Astrocyte of the hippocampus (primary cell): ENCODE measurements at places on chromosomes 7 and 10.

DNA sequence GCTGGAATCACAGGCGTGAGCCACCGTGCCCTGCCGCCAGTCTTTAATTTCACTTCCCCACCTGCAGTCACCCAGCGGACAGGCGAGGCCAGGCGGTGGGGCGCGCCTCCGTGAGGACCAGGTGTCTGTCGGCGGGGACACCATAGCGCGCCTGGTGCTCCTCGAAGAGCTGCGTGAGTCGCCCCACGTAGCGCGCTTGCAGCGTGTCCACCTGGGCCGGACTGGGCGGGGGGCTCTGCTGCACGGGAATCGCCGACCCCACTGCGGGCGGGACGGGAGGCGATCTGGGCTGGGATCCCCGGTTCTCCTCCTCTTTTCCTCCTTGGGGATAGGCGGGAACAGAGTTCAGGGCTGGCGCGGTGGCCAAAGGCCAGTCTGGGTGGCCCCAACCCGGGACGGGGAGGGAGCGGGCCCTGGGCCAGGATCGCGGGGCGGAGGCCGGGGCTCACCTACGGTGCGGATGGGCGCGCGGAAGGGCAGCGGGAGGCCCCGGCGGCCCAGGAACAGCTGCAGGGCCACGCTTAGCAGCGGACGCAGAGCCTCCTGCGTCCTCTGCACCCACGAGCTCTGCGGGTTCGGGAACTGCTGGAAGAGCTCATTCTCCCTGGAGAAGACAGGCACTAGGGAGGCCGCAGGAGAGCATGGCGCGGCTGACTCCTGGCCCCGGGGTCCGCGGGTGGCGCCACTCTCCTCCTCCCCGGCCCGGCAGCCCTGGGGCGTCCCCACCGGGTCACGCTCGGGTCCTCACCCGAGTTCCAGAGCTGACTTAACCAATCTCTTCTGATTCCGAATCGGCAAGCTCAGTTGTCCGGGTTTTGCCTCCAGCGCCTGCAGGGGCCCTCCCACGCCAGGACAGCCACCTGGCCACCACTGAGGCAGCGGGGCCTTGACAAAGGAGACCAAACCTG, 1.1 kb upstream of the MOGAT3 start:
- DNase-seq: peak; percentile 23

- DNase-seq: peak; percentile 4
Observed at GRCh38 chr7:3558400-3558799, 257.3 kb downstream of the SDK1 start.

DNA sequence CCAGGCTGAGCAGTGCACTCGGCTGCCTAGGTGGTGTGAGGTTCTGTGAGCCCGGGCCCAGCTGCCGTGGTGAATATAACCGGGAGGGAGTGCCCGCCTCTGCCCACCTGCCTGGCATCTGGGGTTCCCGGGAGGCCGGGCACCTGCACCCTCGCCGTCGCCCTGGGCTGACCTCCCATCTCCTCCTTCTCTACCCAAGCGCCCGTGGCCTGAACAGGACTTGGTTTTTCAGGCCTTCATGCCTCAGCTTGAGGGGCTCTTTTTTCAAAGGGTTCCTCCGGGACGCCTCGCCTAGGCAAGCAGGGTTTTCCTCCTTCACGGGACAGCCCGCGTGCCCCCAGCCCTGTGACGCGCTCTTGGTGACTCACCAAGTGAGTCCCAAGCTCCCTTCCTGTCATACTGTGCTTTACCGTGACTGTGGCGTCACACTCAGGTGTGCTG, 9.9 kb downstream of the INPP5A start:
- no peak for DNase-seq

GRCh38 chr10:104334965-104335650, 3.2 kb downstream of the ITPRIP start:
- DNase-seq: peak; percentile 11

GRCh38 chr7:83701736-83702135, 52.8 kb upstream of the SEMA3E start:
- DNase-seq: no peak

GRCh38 chr10:79391231-79392019, 44.2 kb downstream of the PPIF start:
- DNase-seq: no peak

GRCh38 chr10:71314028-71314693, 4.9 kb upstream of the SLC29A3 start:
- peak; percentile 46 for DNase-seq

GRCh38 chr7:75950111-75950681, 35.2 kb downstream of the POR start:
- no peak for DNase-seq

DNA sequence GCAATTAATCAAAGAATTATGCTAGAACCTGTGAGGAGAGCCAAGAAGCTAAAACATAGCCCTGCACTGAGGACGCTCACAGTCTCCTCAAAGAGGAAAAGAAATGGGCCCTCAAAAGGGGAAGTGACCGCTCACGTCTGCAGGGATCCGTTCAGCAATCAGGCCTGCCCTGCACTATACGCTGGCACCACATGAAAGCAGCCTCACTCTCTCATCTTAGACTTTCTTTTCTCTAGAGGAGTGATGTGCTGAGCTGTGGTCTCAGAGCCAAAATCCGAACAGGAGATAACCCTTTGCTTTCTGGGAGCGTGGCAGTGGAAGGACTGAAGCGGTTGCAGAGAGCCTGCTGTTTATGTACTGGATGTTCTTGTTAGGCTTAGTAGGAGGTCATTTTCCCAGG, 6.3 kb upstream of the IL2RA start:
- no peak for DNase-seq

DNA sequence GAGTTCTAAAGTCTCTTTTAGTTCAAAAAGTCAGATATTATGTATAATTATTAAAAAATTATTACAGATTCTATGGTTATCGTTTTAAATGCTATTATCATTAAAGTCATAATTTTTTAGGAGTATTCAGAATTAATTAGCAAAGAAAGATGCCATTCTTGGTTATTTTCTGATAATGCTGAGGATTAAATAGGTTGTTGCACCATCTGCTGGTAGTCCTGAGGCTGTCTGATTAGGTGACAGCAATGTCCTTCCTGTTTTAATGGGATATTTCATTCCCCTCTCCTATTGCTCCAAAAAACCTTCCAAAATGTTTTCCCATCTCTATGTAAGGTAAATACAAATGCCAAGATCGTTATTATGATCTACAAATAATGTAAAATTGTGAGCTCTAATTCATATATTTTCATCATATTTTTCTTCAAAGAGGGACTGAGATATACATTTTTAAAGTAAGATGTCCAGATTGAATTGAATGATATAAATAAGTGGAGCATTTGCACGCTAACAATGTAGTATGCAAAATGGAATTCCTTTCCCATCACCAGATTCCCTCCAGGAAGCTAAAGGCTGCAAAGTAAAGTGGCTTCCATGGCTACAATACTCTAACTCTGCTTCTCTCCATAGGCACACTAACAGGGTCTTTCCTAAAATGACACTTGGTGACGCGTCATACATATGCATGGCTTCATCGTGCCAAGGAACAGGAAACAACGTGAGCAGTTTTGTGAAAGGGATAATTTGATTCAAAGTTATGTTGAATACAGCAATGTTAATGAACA, 58.8 kb upstream of the AKR1E2 start:
- peak; percentile 65 for DNase-seq

- DNase-seq: peak; percentile 18
Observed at GRCh38 chr10:48659790-48660189, 24.9 kb upstream of the WDFY4 start.

GRCh38 chr7:108384716-108385483, 71.3 kb downstream of the NRCAM start:
- DNase-seq: no peak

DNA sequence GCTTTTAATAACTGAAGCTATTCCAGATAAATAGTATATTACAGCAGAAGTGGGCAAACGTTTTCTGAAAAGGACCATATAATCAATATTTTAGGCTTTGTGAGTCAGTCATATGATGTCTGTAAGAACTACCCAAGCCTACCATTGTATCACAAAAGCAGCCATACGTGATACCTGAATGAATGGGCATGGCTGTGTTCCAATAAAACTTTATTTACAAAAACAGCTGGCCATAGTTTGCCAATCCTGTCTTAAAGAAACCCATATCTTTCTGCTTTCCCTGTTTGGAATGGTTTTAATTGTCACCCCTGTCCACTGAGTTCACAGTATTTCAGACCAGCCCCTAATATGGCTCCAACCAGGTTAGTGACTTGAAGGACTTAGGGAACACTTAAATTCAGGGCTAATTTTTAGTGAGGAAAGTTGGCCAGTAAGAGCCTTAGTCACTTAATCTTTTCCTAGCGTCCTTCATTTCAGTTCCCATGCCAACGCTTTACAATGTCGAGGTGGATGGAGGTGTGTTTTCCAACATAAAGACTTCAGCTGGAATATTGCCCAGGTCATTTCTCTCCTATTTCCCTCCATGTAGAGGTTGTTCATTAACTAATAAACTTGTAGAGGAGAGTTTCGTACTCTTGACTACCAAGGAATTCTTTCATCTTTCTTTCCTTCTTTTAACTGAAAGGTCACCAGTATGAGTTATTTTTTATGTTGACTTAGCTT, 184.5 kb downstream of the TRIL start:
- DNase-seq: no peak

GRCh38 chr7:19353180-19353579, 208.0 kb upstream of the FERD3L start:
- no peak for DNase-seq

- DNase-seq: no peak
Observed at GRCh38 chr7:155048006-155048405, 22.1 kb upstream of the HTR5A start.

GRCh38 chr7:148623586-148624282, 33.2 kb downstream of the C7orf33 start:
- peak; percentile 94 for DNase-seq

GRCh38 chr10:89076120-89076519, 85.5 kb downstream of the FAS start:
- no peak for DNase-seq

DNA sequence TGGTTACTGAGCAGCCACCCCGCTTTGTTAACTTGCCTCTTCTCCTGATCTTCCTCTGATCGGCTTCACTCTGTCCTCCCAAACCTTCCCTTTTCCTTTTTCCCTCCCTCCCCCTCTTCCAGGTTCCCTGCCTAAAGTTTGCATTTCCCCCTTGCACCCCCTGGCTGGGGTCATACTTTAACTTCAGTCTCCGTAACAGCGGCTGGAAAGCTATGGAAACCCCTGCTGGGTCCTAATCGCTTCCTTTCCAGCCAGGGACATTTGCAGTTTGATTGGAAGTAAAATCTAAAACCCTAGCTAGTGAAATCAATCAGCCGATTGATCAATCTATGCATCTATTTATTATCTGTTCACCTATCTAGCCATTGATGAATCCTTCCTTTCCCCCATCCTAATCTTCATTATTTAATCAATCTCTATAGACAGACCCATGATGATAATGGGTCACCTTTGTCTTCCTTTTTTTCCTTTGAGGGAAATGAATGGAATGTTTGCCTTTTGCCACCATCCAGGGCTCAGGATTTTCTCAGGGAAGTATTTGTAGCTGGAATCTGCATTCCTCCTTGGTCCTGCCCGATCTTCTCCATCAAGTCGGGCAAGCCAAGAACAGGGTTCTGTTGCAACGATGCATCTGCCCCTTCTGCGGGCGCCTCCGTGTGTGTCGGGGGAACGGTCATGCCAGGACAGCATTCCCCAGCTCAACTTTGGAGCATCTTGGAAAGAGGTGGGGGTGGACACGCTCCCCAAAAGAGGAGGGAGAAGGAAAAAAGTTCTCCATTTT, 8.8 kb downstream of the GATA3 start:
- no peak for DNase-seq
